Fibroblast of the aortic adventitia (primary cell): ENCODE measurements at places on chromosomes 5 and 9.

DNA sequence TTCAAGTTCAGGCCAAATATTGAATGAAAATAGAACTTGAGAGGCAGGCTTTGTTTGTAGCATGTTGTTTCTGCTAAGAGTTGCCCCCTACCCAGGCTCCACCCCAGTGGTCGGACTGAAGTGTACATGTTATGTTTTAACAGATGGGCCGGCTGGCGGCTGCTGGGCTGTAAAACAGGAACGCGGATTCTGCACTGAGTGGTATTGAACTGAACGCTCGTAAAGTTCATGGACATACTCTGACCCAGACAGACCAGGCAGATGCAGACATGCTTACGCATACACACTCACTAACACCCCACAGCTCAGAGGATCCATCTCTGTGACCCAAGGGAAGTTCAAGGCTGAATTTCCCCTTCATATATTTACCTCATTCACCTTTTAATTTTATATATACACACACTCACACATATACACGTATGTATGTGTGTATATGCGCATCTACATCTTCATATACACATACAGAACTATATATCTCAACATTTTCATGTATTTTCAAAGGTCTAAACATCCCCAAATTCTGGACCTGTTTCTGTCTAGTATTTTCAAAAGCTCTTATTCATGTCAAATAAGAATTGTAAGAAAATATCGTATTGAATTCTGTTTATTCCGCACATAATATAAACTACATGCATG lies 1.4 kb downstream of the MARCHF3 start:
- peak; percentile 34 for DNase-seq

- DNase-seq, result no peak
Observed at GRCh38 chr9:125460346-125460745, 198.7 kb downstream of the GAPVD1 start.

DNA sequence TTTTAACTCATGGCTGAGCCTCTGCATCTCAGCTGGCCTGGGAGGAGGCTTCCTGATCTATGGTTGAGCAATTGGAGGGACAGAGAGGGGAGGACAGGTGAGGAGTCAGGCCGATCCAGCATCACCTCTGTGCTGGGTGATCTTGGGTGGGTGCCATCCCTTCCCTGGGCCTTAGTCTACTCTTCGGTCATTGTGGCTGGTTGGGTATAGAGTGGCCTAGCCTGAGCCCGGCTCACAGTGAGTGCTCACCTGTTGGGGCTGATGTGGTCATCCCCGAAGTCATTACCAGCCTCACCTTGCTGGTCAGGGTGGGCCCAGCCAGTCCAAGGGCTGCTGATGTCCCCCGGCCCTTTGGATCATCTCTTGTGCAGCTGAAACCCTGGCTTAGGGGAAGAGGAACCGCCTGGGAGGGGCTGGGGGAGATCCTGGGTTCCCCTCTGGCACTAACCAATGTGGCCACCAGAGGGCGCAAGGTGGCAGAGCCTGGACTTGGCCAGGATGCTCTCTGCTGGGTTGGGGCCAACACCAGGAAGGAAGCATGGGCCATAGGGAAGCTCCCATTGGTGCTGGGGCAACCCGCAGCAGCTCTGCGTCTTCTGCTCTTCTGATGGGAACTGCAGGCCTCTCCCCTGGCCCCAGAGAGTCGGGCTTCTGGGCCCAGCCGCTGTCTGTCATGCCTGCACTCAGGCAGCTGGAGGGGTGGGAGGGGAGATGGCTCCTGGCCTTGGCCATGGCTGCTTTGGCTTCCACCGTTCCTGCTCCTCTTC lies 17.3 kb upstream of the ODF2 start:
- DNase-seq, result peak; percentile 84

- no peak for DNase-seq
Observed at GRCh38 chr9:127204771-127205470, 59.7 kb upstream of the GARNL3 start.

GRCh38 chr5:80930940-80931339 lies 29.2 kb upstream of the RASGRF2 start:
- no peak for DNase-seq

GRCh38 chr5:97525780-97526179 lies 342.7 kb upstream of the RIOK2 start:
- DNase-seq, result no peak

GRCh38 chr9:34810187-34810524 lies 100.2 kb upstream of the CCL21 start:
- no peak for DNase-seq

DNA sequence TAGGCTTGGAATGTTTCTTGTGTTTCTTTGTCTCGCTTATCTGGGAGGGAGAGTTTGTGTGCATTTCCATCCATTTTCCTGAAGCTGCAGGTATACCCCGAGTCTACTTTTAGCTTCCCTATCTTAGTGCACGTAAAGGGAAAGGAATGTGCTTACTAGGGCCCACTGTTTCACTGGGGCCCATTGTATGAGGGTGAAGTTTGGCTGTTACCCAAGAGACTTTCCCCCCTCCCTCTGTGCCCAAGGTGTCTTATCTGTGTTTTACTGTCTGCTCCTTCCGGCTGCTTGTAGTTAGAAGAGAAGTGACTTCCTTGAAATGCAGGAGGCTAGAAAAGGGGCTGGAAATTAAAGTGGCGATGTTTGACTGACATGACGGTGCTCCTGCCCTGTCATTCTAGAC lies 12.1 kb upstream of the BTNL3 start:
- no peak for DNase-seq

DNA sequence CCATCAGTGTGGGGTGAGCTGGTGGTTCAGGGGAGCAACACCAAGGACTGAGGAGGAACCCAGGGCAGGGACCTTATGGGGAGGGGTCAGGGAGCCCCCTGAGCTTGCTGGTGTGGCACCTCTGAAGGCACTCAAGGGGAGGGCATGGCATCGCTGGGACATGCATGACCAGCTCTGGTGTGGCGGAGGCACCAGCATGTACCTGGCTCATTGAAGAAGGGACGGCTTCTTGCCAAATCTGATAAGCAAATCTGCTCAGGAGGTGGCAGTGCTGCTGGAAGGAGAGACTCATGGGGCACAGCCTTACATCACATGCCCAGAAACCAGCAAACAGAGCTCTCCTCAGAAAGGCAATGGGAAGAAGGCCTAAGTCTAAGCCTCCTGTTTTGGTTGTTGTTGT lies 421.8 kb downstream of the SEMA5A start:
- no peak for DNase-seq

GRCh38 chr5:93164690-93165089 lies 416.3 kb downstream of the NR2F1-AS1 start:
- peak; percentile 86 for DNase-seq

GRCh38 chr5:131416729-131417128 lies 152.9 kb downstream of the CDC42SE2 start:
- no peak for DNase-seq

DNA sequence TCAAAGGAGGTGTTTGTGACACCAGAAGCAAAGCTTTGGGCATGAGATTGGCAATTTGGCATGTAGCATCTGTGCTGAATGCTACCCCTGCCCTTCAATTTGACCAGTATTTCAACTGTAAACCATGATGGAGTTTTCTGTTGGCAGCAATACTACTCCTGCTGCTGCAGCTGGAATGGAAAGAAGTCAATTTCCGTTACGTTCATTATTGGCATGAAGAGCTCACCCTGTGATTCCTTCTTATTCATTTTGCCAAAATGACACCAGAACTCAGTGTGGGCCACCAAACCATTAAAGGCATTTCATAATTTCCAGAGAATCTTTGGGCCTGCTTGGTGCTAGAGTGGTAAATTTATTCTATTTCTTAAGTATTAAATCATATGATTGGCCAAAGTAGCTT lies 433.1 kb upstream of the DMAC1 start:
- DNase-seq, result no peak

GRCh38 chr5:174807471-174807870 lies 83.1 kb downstream of the MSX2 start:
- DNase-seq, result no peak

DNA sequence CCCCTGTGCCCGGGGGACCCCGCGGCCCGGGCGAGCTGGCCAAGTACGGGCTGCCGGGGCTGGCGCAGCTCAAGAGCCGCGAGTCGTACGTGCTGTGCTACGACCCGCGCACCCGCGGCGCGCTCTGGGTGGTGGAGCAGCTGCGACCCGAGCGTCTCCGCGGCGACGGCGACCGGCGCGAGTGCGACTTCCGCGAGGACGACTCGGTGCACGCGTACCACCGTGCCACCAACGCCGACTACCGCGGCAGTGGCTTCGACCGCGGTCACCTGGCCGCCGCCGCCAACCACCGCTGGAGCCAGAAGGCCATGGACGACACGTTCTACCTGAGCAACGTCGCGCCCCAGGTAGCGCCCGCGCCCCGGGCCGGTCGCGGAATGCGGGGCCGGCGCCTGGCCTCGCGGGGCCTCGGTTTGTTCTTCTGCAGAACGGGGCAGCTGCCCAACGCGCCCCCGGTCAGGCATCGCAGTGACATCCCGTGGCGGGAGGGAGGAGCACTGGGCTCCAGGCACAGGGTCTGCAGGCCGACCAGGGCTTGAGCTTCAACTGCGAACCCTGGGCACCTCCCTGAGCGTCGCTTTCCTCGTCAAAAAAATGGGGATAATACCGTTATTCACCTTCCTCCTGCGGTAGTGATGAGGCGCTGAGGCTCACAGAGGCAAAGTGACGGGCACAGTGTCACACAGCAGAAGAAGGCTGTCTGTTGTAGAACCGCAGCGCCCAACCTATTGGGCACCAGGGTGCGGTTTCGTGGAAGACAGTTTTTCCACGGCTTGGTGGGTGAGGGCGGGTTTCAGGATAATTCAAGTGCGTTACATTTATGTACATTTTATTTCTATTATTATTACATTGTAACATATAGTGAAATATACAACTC lies 777 bp downstream of the ENDOG start:
- peak; percentile 5 for DNase-seq

- DNase-seq, result no peak
Observed at GRCh38 chr9:87710443-87710842, 15.5 kb upstream of the CTSL start.

- no peak for DNase-seq
Observed at GRCh38 chr5:2805080-2805479, 53.6 kb upstream of the IRX2 start.

- no peak for DNase-seq
Observed at GRCh38 chr5:26649000-26649399, 389.4 kb downstream of the CDH9 start.

DNA sequence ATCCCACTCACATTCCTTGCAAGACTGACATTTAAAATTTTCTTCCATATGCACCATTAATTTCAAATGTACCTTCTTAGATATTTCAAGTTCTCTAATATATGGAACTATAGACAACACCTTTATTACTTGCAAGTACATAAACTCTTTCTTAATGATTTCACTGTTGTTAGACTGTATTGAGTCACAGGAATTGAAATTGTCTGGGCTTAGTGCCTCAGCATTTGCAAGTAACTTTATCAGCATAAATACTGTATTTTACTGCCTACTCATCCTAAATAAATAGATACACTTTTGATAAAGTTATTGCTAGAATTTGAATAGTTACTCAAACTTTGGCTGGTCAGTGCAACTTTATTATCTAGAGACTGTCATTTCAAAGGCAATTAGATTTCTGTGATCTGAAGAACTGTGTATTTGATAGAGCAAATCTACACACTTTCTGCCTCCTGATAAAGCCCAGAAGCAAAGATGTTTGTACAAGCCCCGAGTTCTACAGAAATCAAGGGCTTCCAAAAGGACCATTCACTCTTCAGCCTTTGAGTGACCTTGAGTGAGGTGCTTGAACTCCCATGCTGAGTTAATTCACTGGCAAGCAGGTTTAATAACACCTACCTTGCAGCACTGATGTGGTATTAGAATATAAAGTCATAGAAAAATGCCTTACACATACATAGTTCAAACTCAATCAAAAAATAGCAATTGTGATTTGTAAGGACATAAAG lies 91.6 kb downstream of the COX7C start:
- DNase-seq, result no peak
